Renal pelvis (tissue), 12 donors: ENCODE measurements at places on chromosomes 11 and 22. TPM values are rescaled to one million over a fixed set of nuclear protein-coding genes. Genes with fewer than 3 reads are reported as not detected.

DNA sequence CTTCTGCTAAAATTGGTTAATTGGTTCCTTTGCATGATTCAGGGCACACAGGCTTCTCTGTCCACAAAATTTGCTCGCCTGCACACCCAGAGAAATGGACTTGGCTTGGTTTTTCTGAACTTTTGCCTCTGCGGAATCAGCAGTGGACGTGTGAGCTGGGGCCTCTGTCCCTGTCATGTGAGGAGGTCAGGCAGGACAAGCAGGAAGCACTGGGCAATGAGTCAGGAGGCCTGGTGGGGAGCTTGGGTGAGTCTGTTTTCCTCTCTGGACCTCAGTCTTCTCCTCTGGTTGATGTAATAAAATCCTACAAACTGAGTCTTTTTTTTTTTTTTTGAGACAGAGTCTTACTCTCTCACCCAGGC lies 10.4 kb upstream of the CELSR1 start:
- DNase-seq: no peak

- no peak for DNase-seq
Measured at GRCh38 chr22:17972385-17973191, 51.8 kb downstream of the MICAL3 start.

DNA sequence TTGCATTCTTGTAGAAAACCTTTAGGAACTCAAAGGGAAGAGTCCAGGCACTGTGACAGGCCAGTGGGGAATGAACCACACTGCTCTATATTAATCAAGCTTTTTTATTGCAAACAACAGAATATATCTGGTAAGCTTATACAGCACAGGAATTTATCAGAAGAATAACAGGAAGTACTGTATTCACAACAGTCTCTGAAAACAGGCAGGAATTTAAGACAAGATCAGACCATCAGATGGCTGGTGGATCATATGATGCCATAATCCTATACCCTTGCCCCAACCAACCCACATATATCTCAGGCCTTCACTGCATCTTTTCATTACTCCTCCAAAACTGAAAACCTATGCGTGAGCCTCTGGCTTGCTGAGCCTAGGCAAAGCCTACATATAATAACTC lies 1.0 kb upstream of the HTATIP2 start:
- DNase-seq: no peak

GRCh38 chr22:39255449-39256185 lies 10.8 kb upstream of the PDGFB start:
- DNase-seq: no peak

DNA sequence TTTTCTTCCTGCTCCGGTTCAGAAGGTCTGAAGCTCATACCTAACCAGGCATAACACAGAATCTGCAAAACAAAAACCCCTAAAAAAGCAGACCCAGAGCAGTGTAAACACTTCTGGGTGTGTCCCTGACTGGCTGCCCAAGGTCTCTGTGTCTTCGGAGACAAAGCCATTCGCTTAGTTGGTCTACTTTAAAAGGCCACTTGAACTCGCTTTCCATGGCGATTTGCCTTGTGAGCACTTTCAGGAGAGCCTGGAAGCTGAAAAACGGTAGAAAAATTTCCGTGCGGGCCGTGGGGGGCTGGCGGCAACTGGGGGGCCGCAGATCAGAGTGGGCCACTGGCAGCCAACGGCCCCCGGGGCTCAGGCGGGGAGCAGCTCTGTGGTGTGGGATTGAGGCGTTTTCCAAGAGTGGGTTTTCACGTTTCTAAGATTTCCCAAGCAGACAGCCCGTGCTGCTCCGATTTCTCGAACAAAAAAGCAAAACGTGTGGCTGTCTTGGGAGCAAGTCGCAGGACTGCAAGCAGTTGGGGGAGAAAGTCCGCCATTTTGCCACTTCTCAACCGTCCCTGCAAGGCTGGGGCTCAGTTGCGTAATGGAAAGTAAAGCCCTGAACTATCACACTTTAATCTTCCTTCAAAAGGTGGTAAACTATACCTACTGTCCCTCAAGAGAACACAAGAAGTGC lies 661 bp upstream of the MALAT1 start:
- no peak for DNase-seq

- no peak for DNase-seq
Measured at GRCh38 chr22:27654546-27655445, 146.8 kb downstream of the MN1 start.

Gene ESAM
- polyA plus RNA-seq: 59.4 TPM

Gene SHANK3
- polyA plus RNA-seq: 19.1 TPM

Gene ACRV1
- 1.0 TPM for polyA plus RNA-seq
